ENCODE measurements at places on chromosomes 5 and 9.

DNA sequence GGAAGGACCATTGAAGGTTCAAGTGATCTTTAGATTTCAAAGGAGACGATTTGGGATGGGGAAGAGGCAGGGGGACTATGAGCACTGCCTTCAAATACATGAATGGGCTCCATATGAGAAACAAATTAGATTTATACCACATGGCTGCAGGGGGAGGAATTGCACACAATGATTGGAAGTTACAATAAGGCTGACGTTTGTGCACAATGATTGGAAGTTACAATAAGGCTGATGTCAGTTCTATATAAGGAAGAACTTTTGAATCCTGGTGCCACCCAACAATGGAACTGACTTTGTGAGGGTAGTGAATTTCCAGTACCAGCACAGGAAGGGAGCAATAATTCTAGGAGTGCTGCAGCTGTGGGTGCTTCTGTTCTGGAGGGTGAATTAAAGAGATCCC is 95.7 kb upstream of the PTGER4 start:
- no peak for DNase-seq

DNA sequence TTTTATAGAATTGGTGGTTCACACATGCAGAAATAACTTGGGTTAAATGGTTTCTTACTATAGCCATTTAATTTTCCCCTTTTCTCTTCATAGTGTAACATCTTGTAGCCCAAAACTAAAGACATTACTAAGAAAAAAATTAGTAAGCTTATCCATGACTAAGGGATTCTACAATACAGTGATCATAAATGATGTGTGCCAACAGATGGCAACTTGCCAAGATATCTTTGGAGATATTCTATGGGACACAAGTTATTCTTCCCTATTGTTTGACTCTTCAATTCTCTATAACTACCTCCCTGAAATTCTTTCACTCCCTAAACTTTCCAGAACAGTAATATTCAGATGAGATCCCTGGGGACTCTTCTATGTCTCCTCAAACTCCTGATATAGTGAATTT is 580.6 kb downstream of the PTPRD start:
- DNase-seq = no peak

DNA sequence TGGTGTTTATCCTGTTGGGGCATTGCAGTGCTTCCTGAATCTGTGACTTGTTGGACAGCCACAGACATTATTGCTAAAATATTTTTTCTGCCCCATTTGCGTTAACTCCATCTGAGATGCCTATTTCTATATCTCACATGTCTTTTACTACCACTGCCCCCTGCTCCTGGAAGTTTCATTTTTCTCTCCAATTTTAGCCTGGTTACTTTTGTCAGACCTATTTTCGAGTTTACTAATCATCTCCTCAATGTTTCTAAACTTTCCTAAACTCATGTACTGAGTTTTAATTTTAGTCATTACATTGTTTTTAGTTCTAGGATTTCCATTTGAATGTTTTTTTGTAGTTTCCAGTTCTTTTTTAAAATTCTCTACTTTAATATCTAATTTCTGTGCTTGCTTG is 17.6 kb downstream of the HAPLN1 start:
- DNase-seq = no peak

GRCh38 chr9:109272745-109273144 is 48.1 kb downstream of the EPB41L4B start:
- DNase-seq = no peak

GRCh38 chr9:79489261-79490000 is 82.3 kb upstream of the TLE4 start:
- no peak for DNase-seq

GRCh38 chr5:88376728-88377127 is 108.1 kb upstream of the TMEM161B start:
- no peak for DNase-seq

DNA sequence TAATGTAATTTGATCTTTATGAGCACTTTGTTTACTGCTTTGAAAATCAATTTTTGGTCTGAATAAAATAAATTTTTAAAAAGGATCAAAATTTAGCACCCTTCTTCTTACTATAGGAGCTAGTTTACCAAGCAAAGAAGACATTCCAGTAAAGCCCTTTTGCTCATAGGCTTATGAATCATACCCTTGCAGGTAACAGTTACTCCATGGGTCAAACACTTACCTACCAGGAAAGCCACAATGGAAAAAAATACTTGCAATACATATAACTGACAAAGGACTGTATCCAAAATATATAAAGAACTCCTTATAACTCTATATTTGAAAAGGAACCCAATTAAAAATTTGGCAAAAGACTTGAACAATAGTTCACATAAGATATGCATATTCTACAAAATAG is 66.6 kb downstream of the SHOC1 start:
- no peak for DNase-seq

DNA sequence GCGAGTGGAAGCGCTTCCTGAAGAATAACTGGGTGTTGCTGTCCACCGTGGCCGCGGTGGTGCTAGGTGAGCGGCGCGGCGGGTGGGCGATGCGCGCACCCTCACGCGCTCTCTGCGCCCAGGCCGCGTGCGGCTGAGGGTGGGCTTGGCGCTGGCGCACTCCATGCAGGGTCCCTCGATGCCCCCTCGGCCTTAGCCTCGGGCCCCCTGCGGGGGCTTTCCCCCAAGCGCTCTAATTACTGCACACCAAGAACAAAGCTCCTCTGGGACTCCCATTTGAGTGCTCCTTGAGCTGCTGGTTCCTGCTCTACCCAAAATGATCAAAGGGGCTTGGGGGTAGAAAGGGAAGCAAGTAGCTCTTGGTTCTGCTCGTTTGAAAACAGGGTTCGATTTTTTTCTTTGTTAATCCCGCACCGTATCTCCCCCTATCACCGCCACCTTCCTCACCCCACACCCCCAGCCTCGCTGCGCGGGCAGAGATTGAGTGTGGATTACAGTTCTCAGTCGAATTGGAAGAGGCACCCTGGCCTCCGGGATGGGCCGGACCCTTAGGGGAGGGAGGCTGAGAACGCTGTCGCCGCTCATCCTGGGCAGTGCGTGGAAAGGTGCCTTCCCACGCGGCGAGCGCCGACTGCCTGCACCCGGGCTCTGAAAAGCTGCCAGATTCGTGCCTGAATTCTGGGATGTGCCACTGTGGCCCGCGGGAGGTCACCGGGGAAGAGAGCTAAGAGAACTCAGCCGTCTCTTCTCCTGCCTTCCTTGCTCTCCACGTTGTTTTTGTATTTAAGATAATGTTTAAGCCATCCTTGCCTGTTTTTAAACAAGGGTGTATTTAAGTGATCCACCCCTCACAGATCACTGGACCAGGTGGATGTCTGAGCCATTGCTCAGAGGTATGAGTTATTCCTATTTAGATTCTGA is 697 bp downstream of the SLC1A1 start:
- no peak for DNase-seq

- no peak for DNase-seq
These were observed 29.9 kb downstream of the HSPA4 start for GRCh38 chr5:133081703-133082102.

DNA sequence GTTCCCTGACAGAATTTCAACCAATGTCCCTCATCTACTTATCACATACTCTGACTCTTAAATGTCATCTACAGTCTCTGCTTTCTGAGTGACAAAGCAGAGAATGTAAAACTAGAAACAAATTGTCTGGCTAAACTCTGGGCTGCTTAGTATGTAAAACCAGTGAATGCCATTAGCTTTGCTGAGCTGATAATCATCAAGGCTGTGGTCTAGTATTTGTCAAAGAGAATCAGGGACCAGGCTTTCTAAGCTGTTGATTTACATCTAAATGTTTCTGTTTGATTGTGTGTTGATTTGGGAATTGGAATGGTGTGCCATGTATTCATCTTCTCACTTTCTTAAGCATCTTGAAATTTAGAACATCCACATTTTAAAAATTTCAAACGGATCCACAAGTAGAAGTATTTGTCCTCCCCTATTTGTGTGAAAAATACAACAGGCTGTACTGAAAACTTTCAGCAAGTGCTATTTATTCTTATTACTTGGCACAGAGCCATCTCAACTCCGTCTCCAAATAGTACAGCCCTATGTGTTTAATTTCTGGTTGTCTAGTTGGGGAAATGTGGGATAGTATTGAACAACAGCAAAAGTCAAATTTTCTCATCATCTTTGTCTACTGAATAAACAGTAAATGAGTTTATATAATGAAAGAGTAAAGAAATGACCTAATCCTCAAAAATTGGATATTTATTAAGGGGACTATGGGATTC is 251.5 kb downstream of the KCTD16 start:
- DNase-seq = no peak

GRCh38 chr9:37221489-37222106 is 101.2 kb downstream of the ZCCHC7 start:
- no peak for DNase-seq

GRCh38 chr5:22844155-22844554 is 9.0 kb downstream of the CDH12 start:
- no peak for DNase-seq

DNA sequence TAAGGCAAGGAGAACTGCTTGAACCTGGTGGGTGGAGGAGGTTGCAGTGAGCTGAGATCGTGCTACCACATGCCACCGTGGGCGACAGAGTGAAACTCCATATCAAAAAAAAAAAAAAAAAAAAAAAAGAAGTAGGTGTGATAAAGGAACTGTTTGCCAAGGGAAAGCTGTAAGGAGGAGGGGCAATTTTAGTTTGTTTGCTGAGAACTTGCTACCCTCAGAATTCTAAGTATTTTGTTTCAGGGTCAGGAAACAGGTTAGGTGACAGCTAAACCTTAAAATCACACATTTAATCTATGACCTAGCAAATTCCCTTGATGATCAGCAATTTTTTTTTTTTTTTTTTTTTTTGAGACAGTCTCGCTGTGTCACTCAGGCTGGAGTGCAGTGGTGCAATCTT is 7.2 kb upstream of the ARRDC3 start:
- DNase-seq = no peak

- DNase-seq = no peak
These were observed 39.2 kb upstream of the PCA3 start for GRCh38 chr9:76725011-76725546.

DNA sequence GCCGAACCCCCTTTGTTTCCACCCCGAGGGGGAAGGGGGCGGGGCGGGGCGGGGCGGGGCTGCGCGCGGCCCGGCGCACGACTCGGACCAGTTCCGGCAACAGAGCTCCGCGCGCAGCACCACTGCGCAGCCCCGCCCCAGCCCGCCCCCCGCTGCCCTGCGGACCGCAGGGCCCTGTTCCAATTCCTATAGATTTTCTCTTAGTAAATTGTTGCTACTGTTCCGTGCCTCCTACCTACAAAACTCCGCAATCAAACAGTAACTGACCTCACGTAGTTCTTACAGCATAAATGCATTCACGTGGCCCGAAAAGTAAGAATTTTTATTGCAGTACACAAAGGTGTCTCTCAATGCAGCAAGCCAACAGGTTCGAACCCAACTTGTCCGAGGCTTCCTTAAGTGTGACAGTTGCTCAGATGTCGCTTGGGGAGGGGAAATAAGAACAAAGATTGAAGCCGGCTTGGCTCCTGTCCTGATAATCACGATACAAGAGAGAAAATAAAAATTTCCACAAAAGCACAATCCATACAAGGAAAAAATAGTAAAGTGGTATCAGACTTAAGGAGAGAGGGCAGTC is 1.2 kb upstream of the RNF38 start:
- no peak for DNase-seq

- no peak for DNase-seq
These were observed 553.3 kb upstream of the SGCD start for GRCh38 chr5:155773680-155774079.

DNA sequence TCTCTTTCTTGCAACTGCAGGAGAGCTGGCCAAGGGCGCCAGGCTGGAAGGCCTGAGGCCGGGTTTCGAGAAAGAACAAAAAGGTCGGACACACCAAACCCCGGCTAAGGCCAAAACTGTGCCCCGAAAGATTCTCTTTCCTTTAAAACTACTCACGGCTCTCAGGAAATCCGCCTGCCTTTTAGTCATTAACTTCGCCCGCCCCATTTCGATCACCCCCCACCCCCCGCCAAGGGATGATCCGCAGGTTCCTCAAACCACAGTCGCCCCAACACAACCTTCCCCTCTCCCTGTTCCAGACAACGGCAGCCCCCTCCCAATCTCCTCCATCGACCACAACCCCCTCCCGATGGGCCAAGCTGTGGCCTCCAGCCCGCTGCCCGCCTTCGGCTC is 536 bp downstream of the FEM1C start:
- DNase-seq = peak; percentile 53

GRCh38 chr5:126394211-126394788 is 28.9 kb upstream of the GRAMD2B start:
- DNase-seq = no peak

- no peak for DNase-seq
These were observed 202.1 kb downstream of the DEPDC1B start for GRCh38 chr5:60497706-60498500.

- DNase-seq = no peak
These were observed 16.7 kb upstream of the SLC25A51 start for GRCh38 chr9:37920471-37921167.

DNA sequence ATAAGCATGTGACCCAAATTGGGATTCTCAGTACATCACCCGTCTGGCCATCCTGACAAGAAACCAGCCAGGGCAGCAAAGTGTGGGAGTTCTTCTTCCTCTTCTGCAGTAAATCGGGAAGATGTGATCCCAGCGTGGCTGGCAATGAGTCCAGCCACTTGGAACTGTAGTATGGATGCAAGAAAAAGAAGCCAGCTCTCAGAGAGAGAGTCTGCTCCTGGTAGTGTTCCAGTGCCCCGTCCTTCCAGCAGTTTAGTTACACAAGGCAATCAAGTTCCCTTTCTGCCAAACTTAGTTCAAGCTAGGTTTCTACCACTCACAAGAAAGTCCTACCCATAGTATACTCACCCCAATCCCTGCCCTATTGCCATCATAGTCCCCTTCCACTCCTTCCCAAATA is 65.6 kb downstream of the CDK5RAP2 start:
- DNase-seq = no peak

GRCh38 chr9:35116539-35116897 is 856 bp upstream of the ATOSB start:
- DNase-seq = no peak

GRCh38 chr5:170745481-170746071 is 37.9 kb upstream of the GABRP start:
- no peak for DNase-seq

GRCh38 chr5:68140763-68141162 is 74.8 kb upstream of the PIK3R1 start:
- no peak for DNase-seq

- DNase-seq = no peak
These were observed 48.8 kb downstream of the LNPEP start for GRCh38 chr5:96984506-96985192.

- no peak for DNase-seq
These were observed 52.5 kb downstream of the TRIP13 start for GRCh38 chr5:944992-945685.
